Fibroblast of mammary gland (primary cell): ENCODE measurements at places on chromosomes 3 and 15.

- DNase-seq: peak; percentile 54
These were observed 435 bp downstream of the RAB27A start for GRCh38 chr15:55289011-55289745.

DNA sequence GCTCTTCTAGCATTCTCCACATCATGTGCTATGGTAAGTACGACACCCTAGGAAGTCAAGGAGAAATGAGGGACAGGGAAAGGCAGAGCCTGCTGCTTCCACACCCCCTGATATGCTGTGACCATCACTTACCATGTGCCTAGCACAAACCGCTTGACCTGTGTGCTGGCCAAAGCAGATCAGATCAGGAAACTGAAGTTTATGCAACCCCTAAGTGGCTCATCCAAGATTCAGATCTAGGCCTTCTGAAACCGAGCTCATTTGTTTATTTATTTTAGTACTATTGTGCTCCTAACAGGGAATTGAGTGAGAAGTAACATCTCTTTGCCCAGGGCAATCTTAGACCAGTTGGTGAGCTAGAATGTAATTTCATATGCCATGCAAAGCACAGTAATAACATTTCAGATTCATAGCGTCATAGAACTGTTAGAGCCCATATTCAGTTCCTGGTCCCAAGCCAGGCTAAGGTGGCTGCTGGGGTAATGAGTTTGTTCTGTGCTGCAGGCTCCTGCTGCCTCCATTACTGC, at the start of gene RTP2:
Gene RTP2 (minus strand): TSS at position 51 of the 527 bp plus-strand sequence. CDS start 429 bp downstream, outside the sequence.
- no peak for DNase-seq

DNA sequence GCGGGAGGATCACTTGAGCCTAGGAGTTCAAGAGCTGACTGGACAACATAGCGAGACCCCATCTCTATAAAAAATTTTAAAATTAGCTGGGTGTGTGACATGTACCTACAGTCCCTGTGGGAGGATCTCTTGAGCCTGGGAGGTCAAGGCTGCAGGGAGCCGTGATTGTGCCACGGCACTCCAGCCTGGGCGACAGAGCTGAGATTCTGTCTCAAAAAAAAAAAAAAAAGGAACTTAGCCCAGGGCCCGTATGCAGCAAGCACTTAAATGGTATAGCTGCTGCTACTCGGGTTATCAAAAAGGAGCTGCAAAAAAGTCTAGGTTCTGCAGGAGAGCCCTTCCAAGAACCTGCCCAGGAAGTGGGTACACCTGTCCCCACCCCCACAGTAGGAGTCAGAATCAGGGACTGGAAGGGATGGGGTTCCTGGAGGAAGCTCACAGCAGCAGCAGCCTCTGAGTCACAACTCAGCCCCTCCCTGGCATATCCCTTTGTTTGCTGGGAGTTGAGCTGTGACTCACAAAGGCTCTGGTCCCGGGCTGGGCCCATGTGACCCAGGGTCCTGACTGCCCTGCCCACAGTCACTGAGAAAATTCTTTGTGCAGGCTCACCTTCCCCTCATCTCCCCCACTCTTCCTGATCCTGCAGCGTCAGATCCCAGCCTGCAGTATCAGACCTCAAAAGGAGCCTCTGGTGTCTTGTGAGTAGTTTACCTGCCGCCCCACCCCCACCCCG, at the start of gene SPATA12:
Gene SPATA12 (plus strand): TSS at position 576 of the 733 bp plus-strand sequence. CDS start 13,031 bp downstream, outside the sequence.
- peak; percentile 90 for DNase-seq

DNA sequence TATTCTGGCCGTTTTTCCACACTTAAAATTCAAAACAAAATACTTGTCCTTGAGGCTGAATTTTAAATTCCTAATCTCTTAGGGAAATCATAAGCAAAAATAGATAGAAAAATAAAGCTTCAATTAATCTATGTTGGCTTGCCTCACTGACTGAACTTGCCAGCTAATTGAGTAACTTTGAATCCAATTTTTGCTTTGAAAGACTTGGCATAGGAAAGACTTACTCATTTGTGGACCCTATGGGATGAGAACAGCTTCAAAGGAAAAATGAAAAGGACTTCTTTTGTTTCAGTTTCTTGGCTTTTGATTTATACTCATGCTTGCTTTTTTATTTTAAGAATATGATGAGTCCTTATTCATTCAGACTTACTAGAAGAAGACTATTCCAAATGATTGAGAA, 370.7 kb upstream of the RARB start:
- DNase-seq: no peak

DNA sequence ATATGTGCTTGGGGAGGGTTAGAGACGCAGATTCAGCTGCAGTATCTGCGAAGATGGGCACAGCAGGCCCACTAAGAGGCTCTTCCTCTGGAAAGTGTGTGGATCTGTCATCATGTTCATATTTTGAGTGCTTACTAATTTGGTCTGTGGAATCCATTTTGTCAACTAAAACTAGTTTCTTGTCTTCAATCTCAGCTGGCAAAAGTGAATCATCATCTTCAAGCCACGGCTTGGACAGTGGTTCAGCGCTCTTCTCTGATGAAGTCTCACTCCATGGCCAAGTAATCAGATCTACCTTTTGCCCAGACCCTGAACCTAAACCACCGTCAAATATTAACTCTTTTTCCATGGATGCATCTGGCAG, 76.2 kb downstream of the IMPG2 start:
- peak; percentile 42 for DNase-seq

DNA sequence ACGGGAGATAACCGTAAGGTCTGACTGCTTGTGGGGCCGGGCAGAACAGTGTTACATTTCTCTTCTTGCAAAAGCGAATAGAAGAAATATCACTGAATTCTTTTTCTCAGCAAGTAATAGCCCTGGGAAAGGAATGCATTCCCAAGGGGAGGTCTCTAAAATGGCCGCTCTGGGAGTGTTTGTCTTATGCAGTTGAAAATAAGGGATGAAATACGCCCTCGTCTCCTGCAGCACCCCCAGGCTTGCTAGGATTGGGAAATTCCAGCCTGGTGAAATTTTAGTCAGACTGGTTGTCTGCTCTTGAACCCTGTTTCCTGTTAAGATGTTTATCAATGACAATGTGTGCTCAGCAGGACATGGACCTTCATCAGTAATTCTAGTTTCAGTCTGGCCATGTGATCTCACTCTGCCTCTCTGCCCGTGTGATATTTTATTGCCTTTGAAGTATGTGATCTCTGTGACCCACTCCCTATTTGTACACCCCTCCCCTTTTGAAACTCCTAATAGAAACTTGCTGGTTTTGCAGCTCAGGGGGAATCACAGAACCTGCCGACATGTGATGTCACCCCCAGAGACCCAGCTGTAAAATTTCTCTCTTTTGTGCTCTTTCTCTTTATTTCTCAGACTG, 715.6 kb downstream of the ROBO1 start:
- peak; percentile 10 for DNase-seq

DNA sequence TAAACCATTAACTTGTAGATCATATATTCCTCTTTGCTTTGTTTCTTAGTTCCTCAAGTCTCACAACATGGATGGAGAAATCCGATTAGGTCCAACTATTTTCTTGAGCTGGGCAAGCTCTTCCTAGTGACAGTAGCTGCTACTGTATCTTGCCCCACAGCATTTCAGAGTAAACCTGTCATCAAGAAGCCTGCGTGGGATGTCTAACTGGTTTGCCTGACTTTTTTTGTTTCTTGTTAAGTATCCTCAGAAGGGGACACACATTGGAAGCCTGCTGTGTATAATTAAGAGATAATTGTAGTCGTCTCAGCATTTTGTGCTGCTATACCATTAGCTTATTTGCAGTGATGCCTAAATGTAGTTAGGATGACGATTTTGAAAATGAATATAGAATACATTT, 29.3 kb upstream of the STT3B start:
- DNase-seq: no peak
